ENCODE measurements at places on chromosomes 16 and 17.

- DNase-seq, result no peak
Measured at GRCh38 chr17:35390663-35391062, 17.2 kb upstream of the SLFN11 start.

DNA sequence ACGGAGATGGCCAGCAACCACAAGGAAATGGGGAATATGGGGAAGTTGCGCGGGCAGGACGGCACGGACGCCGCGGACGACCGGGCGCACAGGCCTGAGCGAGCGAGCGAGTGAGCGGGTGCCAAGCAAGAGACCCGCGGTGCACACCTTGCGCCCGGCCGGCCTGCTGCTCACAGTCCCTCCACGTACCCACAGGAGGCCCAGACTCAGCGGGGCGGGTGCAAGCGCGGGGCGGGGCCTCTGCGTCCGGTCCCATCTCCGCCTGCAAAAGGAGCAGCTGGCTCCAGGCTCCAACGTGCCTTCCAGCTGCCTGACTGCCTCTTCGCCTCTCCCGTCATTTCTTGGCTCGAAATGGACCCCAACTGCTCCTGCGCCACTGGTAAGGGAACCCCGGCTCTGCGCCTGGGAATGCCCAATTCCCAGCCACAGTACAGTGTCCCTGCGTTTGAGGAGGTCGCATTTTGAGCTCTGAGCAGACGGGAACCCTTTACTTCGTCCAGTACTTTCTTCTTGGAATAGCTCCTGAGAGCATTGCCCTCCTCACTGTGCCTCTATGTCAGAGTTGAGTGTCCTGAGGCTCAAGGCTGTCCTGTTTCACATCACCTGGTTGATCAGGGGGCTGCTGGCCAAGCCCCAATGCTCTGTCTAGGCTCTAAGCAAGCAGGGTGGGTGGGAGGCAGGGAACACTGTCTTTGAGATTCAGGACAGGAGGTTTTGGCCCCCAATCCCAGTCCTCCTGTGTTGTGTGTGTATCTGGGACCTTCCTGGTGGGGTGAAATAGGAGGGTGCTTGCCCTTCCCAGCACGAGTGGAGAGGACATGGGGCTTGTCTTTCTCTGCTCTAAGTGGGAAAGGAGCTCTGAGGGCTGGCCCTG lies 8.1 kb upstream of the MT1E start:
- DNase-seq, result no peak

GRCh38 chr16:85139881-85140339 lies 27.6 kb upstream of the CIBAR2 start:
- no peak for DNase-seq

GRCh38 chr17:66814026-66814425 lies 20.9 kb upstream of the CACNG5 start:
- DNase-seq, result no peak

GRCh38 chr16:54210452-54211125 lies 76.0 kb downstream of the IRX3 start:
- DNase-seq, result no peak

GRCh38 chr17:1813088-1813487 lies 16.6 kb downstream of the SMYD4 start:
- no peak for DNase-seq
